ENCODE measurements at places on chromosomes 5 and 9.

GRCh38 chr9:108845507-108845906 is 10.3 kb downstream of the ACTL7B start:
- no peak for DNase-seq

DNA sequence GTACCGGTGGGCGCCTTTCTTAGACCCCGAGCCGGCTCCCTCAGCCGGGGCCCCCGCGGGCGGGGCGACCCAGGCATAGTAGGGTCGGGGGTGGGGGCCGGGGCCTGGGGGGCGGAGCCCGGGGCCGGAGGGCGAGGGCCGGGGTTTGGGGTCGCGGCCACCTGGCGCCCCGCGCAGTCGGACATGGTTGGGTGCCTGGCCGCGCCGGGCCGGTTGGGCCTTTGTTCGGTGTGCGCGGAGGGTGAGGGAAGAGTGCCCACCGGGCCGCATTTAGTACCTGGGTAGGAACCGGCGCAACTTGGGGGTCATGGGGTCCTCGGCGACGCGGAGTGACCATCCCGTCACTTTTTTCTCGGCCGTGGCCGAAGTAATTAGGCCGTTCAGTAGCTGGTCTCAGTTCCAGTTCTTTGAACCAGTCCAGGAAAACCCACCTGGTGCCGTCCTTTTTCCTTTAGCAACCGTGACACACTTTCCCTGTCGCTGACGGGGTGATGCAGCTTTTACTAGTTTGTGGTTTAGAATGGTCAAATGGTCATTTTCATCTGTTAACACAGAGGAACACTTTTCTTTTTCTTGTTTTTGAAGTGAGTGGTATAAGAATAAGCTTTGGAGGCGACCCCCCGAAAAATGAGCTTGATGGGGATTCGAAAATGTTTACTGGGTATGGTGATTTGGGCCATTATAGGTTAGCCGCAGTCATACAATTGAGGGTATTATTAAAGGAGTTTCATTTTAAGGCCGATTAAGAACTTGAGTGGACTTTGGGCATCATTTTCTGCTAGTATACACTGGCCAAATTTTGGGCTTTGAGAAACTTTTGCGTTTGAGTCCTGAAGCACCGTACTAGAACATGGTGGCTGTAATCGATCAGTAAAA is 589 bp downstream of the CKS2 start:
- no peak for DNase-seq

DNA sequence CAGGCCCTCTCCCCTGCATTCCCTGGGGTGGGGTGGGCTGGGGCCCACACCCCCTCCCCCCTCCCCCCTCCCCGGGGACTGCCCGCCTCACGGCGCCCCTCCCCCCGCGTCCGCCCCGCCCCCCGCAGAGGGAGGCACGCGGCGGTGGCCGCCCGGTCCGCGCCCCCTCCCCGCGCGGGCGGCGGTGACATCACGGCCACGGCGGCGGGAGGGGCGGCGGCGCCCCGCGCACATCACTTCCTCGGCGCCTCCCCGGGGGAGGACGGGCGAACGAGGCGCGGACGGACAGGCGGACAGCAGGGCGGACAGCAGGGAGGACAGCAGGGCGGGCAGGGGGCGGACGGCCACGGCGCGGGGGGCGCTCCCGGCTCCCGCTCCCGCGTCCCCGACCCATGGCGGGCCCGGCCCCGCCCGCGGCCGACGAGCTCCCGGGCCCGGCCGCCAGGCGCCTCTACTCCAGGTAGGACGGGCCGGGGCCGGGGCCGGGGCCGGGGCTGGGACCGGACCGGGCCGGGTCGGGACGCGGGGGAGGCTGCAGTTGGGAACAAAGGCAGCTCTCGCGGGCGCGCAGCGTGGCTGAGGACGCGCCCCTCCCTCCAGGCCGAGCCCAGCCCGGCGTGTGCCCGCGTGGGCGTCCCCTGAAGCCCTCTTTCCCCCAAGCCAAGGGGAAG is at the start of gene GPSM1:
GPSM1 (plus strand) TSS at position 236 of the 671 bp plus-strand sequence; CDS start at position 393, 157 bp downstream.
- DNase-seq, result peak; percentile 70

- DNase-seq, result no peak
These were observed 318.2 kb downstream of the SLCO4C1 start for GRCh38 chr5:101977729-101978345.

DNA sequence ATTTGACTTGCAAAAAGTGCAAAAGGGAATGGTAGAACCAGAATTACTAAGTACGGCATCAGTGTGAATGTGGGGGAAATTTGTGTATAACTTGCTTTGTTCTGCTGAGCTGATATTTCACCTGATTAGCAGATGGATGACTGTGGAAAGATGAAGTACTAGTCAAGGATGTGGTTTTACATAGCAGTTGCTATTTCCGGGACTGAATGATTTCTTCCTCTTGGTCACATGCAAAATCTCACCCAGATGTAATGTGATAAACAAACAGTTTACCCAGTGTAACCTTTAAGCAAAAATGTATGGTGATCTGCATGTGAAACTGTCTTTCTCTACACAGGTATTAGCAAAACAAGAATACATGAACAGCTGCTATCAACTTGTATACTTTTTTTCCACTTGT is 46.1 kb downstream of the DCP2 start:
- no peak for DNase-seq

GRCh38 chr5:164680812-164681520 is 1175.5 kb downstream of the MAT2B start:
- no peak for DNase-seq
